ENCODE measurements at places on chromosomes 7 and 10. TPM values are rescaled to one million over a fixed set of nuclear protein-coding genes. Genes with fewer than 3 reads are reported as not detected.

MKRN1 gene
- total RNA-seq = 29.7 TPM

FAM221A gene
- total RNA-seq = 2.8 TPM

NANOS1 gene
- total RNA-seq = 0.13 TPM

ANKRD30A gene
- not detected for total RNA-seq

STRA8 gene
- total RNA-seq = not detected

TMEM60 gene
- total RNA-seq = 20.8 TPM

C10orf143 gene
- not detected for total RNA-seq
